Uterus (tissue), 4 donors: ENCODE measurements at places on chromosomes 11 and 22.
A peak's percentile ranks its signal among the peaks of the same experiment; 100 is the strongest.

GRCh38 chr22:36447632-36448031 lies 33.8 kb downstream of the TXN2 start:
- no peak for DNase-seq

GRCh38 chr11:59615120-59615636 lies 396 bp downstream of the OSBP start:
- DNase-seq, result peak; percentile 52

- no peak for DNase-seq
Measured at GRCh38 chr11:66333220-66333877, 2.9 kb downstream of the RIN1 start.

DNA sequence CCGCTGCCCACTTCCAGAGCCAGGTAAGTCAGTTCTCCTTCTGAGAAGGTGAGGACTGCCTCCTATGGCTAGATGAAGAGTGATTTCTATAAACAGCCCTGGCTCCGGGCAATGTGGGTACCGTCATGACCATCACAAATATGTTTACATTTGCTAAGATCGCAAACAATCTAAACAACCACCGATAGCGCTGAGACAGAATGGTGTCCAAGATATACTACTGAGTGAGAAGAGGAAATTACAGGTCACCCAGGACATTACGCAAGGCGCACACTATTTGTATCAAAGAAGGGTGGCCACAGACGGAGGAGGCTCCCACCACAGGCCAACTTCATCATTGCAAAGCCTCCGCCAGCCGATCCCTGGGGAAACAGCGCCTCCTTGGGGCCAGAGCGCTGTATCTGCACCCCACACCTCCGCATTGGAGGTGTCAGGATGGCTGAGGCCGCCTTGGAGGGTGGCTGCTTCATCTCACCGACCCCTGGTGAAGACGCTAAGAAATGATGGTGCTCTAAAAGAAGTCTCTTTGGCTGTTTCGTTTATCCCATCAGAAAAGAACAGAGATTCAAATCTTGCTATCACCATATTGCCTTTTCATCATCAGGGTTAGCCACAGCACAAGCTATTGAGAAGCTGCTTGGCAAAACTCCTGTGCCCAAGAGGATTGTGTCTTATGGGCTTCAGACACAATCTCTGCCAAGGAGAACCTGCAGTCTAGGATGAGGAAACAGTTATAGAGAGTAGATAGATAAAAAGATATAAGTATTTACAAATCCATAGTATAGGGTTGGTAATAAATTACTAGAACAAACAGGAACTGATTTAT lies 12.3 kb upstream of the ASRGL1 start:
- DNase-seq, result no peak

DNA sequence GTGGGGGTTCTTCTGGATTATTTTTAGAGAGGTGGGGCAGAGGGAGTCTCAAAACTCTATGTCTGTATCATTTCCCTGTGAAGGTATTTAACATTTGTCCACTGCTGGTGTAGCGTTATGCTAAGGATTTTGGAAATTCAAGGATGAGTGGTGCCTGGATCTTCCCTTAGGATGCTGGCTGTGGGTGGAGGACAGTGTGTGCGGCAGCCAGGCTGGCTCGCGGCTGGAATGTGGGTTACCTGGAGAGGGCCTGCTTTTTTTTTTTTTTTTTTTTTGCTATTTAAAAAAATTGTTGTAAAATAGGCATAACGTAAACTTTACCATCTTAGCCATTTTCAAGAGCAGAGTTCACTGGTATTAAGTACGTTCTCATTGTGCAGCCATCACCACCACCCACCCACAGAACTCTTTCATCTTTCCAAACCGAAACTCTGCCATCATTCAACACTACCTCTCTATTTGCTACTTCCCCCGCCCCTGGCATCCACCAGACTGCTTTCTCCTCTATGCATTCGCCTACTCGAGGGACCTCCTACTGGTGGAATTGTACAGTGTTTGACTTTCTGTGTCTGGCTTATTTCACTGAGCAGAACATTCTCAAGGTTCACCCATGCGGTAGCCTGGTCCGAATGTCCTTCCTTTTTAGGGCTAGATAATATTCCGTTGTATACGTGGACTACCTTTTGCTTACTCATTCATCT lies 67.1 kb downstream of the PARVB start:
- no peak for DNase-seq

- no peak for DNase-seq
Measured at GRCh38 chr11:9688716-9689511, 25.0 kb downstream of the SWAP70 start.

GRCh38 chr11:45930031-45930794 lies 7.8 kb downstream of the LARGE2 start:
- DNase-seq, result no peak

- peak; percentile 78 for DNase-seq
Measured at GRCh38 chr22:37560608-37561211, 430 bp downstream of the CDC42EP1 start.

DNA sequence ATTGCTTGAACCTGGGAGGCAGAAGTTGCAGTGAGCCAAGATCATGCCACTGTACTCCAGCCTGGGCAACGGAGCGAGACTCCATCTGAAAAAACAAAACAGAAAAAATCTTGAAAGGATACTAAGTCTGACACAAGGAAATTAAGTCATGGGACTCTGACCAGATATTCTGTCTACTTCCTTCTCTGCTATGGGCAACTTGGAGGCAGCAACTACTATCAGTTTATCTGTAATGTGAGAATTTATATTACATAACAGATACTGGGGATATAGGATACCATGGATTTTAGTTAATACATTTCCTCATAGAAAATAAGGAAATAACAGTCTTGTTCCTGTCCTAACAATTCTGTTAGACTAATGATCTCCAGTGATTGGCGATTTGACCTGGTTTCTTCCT lies 1.6 kb upstream of the SGSM3 start:
- no peak for DNase-seq

GRCh38 chr11:115470928-115471327 lies 33.3 kb downstream of the CADM1 start:
- DNase-seq, result no peak

- no peak for DNase-seq
Measured at GRCh38 chr11:57641011-57641807, 8.5 kb downstream of the YPEL4 start.

- no peak for DNase-seq
Measured at GRCh38 chr22:21936151-21936775, 16.4 kb downstream of the PPM1F start.
